ENCODE measurements at places on chromosomes 1 and 21.

GRCh38 chr1:17672226-17672625 lies 82.9 kb upstream of the ACTL8 start:
- DNase-seq: no peak

GRCh38 chr1:91161749-91162148 lies 139.9 kb upstream of the ZNF644 start:
- no peak for DNase-seq

DNA sequence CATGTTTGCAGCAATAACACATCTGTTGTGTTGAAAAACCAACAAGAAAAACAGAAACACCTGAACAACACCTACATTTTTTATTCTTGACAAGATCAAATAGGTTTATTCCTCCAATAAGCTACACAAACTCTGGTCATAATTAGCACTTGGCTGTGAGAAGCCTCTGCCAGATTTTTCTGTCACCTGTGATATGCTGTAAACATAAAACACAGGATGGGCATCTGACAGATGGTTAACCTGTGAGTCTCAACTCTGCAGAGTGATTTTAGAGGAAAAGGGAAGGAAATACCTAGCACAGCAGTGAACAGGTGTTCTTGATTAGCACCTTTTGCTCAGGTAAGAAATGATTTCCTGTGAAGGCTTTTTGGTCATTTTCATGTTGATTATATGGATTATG lies 175.4 kb upstream of the COA6 start:
- DNase-seq: no peak

DNA sequence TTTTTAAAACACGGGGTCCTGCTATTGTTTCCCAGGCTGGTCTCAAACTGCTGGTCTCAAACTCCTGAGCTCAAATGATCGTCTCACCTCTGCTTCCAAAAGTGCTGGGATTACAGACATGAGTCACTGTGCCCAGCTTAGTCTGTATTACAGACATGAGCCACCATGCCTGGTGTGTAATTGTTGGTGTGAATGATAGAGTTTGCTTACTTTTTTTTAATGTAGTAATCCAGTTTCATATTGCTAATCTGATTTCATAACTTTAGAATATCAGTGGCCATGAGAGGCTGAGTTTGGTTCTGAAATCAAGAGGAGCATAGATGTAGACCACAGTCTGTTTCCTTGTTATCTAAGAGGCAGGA lies 3.4 kb downstream of the EPB41 start:
- no peak for DNase-seq

- DNase-seq: peak; percentile 64
Observed at GRCh38 chr1:111596499-111596898, 23.1 kb upstream of the RAP1A start.

DNA sequence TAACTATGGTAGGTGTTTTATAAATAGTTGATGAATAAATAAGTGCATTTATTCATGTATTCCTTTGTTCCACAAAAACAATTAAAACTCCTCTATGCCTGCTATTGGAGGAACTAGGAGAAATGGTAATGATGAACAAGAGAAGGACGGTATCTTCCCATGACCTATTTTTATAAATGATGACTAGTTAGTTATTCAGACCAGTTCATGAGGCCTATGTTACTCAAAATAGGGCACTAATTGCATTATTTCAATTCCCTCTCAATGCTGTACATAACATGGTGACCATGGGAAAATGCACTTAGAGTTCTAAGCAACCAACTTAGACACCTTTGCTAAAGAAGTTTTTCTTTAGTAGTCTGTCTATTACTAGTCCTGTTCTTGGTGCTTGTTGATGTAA lies 53.1 kb downstream of the XCL1 start:
- no peak for DNase-seq

DNA sequence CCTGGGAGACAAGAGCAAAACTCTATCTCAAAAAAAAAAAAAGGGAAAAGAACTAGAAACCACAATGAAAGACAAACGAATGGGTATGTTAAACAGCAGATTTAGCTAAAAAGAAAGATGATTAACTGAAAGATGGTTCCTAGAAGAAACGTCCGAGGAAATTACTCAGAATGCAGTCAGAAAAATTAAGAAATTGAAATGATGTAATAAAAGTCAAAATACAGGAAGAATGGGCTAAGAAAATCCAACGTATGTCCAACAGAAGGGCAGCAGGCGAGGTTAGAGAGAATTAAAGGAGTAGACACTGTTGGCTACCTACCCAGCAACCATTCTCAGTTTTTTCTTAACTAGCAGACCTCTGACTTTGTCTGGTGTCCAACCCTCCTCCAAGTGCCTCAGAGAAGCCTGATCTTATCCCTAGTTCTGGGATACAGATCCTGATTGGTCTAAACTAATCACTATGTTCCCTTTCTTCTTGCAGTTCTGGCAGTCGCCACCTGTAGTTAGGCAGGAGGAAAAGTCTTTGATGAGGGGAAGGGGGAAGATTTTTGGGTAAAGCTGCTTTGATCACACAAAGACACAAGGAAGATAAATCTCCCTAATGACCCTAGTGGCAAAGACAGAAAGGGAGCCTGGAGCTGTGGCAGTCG lies 25.7 kb downstream of the GPR161 start:
- DNase-seq: no peak

DNA sequence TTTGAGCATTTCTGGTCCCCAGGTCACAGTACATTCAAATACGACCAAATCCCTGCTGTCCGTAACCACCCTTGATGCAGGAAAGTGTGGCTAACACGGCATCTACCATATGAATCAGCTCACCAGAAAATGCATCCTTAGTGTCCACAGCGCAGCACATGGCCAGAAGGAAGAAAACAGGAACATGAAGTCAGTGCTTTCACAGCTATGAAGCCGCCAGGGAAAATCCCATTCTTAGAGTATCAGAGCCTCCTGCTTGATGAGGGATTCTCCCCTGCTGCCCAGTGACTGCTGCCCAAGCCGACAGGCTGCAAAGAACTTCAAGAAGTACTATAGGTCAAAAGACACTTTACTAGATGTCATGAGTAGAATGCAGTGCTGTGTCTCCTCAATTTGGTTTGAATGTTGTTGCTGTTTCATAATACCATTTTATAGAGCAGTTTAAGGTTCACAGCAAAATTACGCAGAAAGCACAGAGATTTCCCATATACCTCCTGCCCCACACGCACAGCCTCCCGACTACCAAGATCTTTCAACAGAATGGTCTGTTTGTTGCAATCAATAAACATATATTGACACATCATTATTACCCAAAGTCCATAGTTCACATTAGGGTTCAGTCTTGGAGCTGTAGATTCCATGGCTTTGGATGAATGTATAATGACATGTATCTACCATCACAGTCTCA lies 14.5 kb downstream of the TIAM1 start:
- no peak for DNase-seq

GRCh38 chr1:47841356-47841755 lies 155.8 kb downstream of the TRABD2B start:
- no peak for DNase-seq

- DNase-seq: no peak
Observed at GRCh38 chr1:54606096-54606989, 17.0 kb downstream of the FAM151A start.

- DNase-seq: no peak
Observed at GRCh38 chr1:47575855-47576757, 138.3 kb downstream of the FOXD2 start.

DNA sequence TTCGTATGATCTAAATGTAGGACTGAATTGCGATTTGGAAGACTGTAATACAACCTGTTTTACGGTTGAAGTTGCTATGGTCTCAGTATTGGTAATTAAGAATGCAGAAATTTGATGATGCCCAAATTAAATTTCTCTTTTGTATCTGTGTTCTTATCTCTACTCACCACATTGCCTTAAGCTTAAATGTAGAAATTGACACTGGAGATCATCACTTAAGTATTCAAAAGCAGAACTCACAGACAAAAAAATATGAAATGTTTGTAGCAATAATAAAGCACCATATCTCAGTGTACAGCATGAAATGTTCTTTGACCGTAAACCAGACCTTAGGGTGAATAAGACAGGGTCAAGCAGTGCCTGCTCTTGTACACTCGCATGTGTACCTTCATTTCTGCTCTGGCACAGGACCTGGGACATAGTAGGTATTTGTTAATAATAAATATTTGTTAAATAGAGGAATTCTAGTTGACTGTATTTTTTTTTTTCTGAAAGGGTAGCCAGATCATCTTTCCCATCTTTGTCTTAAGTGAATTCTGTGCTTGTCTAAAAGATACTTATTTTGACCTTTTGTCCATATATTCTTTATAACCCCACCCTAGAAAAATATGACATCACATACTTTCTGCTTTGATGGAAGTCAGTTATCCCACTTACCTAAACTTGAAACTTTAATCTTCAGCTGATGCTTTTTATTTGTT lies 1.5 kb downstream of the CDC7 start:
- DNase-seq: no peak

- no peak for DNase-seq
Observed at GRCh38 chr1:113040041-113040440, 33.0 kb upstream of the LRIG2 start.

GRCh38 chr1:115090540-115090939 lies 1.2 kb upstream of the TSPAN2 start:
- no peak for DNase-seq

GRCh38 chr1:27759236-27759635 lies 13.8 kb upstream of the STX12 start:
- DNase-seq: no peak

- no peak for DNase-seq
Observed at GRCh38 chr1:211625040-211625439, 46.1 kb upstream of the SLC30A1 start.

DNA sequence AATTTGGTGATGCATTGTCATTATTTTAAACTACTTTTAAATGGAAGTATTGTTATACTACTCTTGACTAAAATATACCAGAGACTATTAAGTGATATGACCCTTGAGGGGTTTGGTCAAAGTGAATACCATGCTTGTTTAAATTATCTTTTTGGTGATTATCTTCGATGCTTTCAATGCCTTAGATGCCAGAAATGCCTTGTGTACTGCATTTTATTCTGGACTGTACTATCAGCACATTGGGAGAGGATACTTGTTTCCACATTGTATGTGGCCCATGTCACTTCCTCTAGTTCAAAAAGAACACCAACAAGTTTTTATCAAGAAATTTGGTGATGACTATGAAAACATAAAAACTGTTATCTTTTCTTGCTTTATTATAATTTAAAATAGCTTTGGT lies 16.3 kb downstream of the MAP3K7CL start:
- DNase-seq: no peak

GRCh38 chr1:18100491-18101063 lies 7.0 kb upstream of the IGSF21 start:
- peak; percentile 54 for DNase-seq

DNA sequence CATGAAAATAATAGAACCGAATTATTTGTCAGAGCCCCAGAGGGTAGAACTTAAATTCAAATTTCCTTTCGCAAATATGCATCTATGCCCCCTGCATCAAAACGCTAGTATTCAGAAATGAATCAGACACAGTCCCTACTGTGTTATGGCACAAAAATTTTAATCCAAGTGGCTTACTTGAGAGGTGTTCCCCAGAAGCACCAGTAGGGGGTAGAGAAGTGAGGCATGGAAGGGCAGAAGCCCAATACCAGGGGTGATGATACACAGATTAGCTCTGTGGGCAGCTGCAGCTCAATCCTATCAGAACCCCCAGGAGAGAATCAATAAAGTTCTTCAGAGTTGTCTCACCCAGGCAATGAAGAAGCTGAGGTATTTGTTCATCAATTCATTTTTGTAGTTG lies 342.2 kb downstream of the OMA1 start:
- no peak for DNase-seq

DNA sequence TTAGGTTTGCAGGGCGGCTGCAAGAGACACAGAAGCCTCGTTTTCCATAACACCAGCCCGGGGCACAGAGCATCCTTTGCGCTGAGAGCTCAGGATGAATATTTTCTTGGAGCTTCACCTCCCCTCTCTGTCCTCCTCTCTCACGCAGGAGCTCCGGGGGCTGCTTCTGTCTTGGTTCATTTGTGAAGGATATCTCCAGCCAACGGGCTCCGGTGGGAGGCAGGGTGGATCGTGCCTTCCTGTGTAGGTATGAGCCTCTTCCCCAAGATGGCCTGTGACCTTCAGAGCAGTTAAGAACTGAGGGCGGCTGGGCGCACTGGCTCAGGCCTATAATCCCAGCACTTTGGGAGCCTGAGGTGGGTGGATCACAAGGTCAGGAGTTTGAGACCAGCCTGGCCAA lies 319.0 kb upstream of the C1orf174 start:
- no peak for DNase-seq

DNA sequence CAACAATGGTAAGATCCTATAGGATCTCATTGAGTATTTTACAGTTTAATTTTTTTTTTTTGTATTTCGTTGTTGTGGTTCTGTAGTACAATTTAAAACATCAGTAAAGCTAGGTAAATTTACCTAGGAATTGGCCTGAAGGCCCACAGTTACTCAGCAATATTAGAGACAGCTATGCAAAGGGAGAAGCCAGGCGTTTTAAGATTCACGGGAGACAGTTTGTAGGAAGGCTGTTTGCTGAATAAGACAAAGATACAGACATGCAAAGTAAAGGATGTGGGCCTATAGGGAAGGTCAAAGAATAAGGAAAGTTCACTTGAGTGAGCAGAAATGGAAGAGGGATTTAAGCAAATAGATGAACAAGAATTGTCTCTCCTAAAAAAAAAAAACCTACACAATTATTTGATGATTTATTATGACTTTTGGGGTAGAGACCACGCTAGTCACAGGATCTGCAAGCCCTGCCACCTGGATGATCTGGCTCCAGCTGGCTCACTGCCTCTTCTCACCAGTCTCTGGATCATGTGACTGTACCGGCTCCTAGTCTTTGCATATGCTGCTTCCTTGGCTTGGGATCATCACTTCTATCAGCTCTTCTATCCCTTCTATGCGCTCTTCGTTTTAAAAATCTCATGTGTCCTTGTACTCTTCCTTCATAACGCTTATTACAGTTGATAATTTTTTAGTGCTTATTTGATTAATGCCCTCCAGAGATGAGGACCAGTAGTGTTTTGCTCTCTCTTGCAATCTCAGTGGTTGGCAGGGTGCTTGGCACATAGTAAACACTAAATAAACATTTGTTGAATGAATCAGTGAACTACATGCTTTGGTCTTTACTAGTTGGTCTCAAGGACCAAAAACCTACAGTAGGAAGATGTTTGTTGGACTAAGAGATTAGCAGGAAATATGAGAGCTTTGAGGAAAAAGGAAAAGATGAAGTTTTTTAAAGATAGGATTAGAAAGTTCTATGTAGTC lies 14.1 kb downstream of the DYRK1A start:
- no peak for DNase-seq

DNA sequence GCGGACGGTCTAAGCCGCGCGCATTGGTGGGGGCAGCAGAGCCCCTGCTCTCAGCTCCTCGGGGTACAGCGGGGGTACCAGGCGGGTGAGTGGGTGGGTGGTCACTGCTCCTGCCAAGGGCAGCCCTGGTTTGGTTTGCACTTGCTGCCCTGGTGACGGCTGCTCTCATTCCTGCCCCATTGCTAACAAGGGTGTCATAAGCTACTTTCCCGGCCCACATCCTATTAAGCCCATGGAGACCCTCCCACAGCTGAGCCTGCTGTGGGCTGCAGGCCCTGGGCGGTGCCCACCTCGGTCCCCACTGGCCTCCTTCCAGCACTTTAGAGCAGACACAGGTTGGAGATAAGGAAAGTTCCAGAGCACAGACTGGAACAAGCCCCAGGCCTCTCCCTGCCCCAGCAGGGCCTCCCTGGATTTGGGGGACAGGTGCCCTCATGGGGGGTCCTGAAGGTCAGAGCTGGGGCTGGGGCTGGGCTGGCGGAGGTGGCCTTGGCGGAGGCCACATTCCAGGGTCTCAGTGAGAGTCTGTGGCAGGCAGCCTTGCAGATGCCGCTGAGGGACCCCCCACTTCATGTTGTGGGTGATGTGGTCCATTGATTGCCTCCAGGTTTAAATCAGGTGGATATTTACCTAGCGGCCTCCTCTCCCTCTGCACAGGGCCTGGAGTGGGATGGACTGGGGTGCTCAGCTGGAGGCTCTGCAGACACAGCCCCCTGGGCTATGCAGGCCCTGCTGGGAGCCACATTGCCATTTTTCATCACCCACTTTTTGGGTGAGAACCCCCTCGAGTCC lies 27.0 kb downstream of the COL18A1 start:
- DNase-seq: no peak
